ENCODE measurements at places on chromosomes 12 and 14.
A peak's percentile ranks its signal among the peaks of the same experiment; 100 is the strongest.

DNA sequence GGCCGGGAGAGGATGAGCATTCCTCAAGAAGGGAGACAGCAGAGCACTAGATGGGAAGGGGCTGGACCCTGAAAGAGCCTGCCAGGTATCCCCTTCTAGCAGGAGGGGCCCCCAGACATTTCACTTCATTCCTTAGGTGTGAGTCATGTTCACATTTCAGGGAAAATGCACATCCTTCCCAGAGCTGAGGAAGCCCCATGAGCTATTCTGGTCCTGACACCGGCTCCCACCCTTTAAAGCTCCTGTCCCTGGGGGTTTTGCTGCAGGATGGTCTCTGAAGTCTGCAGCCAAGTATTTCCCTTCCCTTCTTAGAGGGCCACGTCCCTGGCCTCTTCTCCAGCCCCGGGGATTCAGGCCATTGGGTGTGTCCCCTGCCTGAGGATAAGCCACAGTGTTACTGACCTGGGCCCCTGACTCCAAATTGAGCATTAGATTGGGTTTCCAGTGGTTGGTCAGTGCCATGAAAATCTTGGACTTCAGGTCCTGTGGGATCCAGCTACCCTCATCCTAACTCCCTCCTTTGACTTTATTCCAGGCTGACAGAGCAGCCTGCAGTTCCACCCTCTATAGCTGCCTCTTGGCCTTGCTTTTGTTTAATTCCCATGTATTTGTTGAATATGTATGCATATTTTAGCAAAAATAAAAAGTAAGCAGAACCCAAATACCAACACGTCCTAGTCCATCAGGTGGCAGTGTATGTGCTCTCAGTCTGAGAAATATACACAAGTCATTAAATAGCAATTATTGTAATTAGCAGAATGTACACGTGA is 267.1 kb downstream of the CACNA1C start:
- no peak for DNase-seq

DNA sequence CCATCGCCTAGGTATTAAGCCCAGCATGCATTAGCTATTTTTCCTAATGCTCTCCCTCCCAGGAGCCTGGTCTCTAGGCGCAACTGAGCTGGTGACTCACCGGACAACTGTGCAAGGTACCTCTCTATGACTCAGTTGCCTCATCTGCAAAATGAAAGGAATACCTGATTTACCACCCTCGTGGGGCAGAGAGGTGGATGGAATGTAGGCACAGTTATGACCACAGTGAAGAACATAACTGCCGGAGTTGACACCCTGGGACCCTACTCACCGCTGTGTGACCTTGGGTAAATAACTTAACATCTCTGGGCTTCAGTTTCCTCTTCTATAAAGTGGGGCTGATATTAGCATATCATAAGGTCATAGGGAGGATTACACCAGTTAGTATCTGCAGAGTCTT is 22.6 kb downstream of the BCL11B start:
- no peak for DNase-seq

- DNase-seq = no peak
These were observed 37.6 kb downstream of the SLC2A14 start for GRCh38 chr12:7835116-7835515.

DNA sequence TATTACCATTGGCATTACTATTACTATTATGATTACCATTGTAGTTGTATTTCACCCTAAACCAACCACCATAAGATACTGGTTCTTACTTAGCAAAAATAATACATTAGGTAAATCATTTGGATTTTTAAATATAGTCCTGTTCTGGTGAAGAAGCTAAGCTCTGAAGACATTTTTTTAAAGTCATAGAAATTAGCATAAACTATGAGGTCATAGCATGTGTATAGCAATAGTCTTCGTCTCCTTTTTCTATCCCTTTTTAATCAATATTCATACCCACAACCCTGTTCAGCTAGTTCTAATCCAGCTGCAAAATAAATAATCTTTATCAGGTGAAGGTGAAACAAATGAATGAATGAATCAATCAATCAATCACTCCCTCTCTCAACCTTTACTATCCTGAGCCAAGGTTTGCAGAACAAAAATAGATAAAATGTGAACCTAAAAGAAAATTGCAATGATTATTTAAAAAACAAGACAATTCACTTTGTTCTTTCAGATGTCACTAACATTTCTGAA is 134.5 kb downstream of the STXBP6 start:
- DNase-seq = no peak

DNA sequence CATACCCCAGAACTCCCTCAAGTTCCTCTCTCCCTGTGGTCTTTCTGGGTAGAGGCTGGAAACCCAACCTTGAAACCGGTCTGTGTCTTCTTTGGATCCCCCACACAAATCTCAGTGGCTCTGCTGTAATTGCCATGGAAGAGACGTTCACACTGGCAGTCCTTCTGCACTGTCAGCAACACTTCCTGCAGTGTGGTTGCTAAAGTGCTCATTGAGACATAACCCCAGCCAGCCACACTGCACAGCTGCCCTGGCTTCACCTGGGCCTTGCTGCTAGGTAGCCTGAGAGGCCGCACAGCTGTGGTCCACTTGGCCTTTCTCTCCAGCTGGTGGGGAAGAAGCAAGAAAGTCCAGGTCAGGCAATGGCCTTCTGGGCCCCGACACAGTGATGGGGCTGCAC is 2.4 kb downstream of the GZMH start:
- DNase-seq = no peak

DNA sequence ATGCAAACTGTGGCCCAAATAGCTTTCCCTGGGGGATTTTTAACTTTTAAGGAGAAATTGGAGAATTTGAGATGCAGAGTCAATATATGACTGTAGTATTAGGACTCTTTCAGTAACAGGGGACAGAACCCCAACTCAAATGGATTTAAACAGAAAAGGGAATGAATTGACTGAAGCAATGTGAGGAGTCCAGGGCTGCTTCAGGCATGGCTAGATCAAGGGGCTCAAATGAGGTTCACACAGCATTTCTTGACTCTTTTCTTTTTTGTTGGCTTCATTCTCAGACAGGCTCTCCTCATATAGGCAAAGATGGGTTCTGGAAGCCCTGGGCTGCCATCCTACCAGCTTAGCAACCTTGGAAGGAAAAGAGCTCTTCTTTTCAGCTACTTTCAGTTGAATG is 13.6 kb downstream of the HNF1A start:
- no peak for DNase-seq

GRCh38 chr14:70004791-70005190 is 125.6 kb downstream of the SMOC1 start:
- DNase-seq = no peak

DNA sequence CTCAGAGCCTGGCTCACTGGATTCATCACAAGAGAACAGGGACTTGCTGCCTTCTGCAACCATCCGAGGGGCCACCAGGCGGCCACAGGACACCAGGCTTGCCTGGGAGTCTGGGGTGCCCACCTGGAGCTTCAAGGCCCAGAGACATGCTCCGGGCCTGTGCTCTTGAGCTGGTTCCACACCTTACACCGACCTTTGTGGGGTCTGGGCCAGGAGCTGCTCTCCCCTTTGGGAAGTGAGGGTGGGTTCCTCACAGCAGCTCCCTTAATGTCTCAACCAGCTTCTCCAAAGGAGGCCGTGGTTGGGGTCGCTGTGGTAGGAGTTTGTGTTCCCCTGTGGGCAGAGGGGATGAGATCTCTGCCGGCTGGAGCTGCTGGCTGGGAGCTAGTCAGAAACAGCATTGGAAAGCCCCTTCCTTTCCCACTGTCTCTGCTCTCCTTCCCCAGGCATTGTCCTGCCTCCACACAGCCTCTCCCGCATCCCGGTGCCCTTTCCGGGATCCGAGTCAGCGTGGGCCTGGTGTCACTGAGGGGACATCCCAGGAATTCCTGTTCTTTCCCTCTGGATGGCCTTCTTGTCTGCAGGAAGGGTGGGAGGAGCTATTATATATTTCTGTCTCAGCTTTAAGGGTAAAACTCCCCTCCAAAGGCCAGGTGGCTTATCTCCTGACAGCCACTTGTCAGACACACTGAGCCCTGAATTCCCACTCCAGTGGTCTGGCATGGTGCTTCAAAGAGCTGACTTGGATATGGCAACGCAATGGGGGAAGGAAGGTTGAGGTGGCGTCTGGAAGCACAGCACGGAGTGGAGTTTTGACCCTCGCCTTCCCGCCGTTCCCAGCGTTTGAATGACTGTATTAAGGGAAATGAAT is 5.1 kb upstream of the PAPLN start:
- DNase-seq = no peak

- DNase-seq = peak; percentile 65
These were observed 604 bp downstream of the EIF4B start for GRCh38 chr12:53006810-53007309.

DNA sequence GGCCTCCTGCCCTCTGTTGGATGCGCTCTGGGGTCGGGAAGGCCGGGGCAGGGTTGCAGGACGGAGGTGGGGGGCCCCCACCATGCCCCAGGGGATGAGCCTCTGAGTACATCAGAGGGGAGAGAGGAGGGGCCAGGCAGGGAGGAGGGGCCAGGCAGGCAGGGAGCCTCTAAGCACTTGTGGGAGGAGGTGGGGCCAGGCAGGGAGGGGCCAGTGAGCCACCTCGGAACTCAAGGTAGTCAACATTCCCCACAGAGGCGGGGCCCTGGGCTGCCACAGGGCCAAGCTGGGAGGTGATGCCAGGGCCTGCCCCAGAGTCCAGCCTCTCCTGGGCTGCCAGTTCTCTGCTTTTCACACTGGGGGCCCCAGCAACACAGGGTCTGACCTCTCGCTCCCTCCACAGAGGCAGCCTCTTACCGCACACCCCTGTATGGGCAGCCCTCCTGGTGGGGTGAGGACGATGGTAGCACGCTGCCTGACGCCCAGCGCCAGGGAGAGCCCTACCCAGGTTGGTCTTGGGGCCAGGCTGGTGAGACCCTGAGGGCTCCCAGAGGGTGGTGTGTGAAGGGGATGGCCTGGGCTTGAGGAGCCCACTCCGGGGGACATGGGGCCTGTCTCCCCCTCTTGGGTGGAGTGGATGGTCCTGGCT is 17.4 kb downstream of the CEP170B start:
- no peak for DNase-seq

DNA sequence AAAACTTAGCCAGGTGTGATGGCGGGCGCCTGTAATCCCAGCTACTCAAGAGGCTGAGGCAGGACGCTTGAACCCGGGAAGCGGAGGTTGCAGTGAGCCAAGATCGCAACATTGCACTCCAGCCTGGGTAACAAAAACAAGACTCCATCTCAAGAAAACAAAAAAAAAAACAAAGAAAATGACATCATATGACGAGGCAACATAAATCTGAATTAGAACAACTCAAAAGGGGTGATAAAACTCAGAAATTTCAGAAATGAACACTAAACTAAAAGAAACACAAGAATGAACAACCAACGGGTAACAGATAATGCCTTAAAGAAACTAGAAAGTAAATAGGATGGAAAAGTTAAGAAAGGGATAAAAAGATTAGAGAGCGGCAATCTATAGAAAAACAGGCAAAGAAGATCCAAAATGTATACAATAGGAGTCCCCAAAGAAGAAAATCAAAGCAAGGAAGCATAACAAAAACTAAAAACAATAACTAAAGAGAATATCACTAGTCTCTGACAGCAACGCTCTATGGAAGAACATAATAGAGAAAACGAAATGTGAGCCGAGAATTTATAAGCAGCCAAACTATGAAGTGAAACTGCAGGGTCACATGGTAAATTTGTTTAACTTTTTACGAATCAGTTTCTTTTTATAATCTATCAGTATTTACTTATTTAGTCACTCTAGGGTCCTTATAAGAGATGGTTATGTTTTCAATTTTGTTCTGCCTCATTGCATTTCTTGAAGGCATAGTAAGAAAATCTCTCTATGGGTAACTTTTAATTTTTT is 45.7 kb downstream of the SPPL3 start:
- DNase-seq = no peak

- DNase-seq = no peak
These were observed 50.6 kb downstream of the LRCOL1 start for GRCh38 chr12:132559652-132560363.

DNA sequence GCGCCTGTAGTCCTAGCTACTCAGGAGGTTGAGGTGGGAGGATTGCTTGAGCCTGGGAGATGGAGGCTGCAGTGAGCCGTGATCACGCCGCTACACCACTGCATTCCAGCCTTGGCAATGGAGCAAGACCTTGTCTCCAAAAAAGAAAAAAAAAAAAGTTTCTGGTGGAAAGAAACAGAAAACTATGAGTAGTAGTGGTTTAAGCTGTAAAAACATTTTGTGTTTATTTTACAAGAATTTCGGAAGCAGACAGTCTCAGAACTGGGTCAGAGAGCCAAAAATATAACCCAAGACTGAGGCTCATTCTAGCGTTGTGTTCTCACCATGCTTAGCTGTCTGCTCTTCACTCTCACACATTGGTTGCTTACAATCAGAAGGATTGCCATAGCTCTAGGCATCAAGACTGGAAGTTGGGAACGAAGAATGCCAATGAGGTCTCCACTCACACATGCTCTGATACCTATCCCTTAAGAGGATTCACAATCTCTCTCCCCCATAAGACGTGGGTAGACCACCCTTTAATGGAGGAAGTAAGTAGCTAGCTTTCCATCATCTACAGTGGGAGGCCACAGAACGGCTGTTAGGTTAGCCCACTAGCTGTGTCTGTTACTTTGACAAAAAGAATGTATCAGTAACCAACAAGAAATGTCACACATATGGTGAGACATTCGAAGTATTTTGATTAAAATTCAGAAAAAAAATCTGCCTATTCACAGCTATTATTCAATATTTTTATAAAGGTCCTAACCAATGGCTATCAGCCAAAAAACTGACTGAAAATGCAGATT is 117.6 kb upstream of the RASSF8 start:
- DNase-seq = no peak

- DNase-seq = peak; percentile 8
These were observed 28.7 kb downstream of the CLIP1 start for GRCh38 chr12:122393817-122394216.

DNA sequence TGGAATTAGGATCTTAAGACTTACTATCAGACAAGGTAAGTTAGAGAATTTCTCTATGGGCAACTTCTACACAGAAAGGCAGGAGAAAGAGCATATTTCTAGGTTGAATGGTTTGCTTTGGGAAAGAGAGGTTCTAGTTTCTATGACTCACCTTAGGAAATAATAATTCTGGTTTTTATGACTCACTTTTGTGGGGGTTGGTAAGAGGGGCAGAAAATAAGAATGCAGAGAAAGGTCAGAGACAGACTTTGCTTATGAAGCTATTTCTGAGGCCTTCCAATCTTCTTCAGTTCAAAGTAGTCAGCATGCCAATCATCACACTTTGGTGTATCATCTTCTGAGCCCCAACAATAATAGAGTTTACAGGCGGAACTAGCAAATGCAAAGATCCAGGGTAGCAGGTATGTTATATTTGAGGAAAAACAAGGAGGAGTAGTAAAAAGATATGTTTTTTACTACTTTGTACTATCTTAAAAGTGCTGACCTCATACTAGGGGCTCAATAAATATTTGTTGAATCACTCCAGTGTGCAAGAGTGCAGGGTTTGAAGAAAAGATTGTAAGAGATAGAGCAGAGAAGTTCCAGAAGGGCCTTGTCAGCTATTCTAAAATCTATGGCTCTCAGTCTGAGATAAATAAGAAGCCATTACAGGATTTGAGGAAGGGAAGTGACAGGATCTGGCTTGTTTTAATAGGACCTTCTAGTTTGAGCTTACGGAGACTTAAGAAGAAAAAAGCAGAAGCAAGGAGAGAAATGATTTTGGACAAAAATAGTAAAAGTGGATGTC is 56.7 kb upstream of the LRFN5 start:
- DNase-seq = no peak

Measured in T-cell (primary cell).